T-helper 22 cell (primary cell): ENCODE measurements at places on chromosomes 7 and 10.

DNA sequence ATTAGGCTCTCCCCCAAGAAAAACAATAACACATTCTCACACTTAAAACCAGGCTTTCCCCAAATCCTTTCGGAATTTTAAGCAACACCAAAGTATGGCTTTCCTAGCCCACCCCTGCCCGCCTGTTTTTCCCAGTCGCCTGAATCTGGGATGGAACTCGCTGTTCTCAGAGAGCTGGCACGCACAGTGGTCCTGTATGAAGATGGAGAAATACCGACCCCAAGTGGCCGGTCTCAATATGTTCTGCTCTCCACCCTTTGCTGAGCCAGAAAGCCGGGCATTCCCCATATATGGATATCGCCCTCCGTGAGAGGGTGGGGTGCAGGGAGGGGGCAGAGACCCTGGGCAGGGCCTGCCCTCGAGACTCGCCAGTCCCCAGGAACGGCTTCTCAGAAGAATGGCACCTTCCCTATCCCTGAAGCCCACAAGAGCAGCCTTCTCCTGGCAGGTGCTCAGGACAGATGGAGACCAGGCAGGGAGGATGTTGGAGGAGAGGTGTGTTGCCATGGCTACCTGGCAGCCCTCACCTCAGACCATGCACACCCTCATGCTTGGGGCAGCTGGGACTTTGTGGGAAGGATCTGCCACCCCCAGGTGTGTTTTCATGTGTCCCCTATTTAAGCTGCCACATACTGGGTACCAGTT, 3.4 kb downstream of the TACR2 start:
- no peak for DNase-seq

- DNase-seq, result no peak
Measured at GRCh38 chr7:3399858-3400257, 98.8 kb downstream of the SDK1 start.

GRCh38 chr7:23373151-23374004, 74.2 kb downstream of the MALSU1 start:
- DNase-seq, result peak; percentile 9

GRCh38 chr10:110947061-110947595, 27.7 kb downstream of the SHOC2 start:
- DNase-seq, result no peak

DNA sequence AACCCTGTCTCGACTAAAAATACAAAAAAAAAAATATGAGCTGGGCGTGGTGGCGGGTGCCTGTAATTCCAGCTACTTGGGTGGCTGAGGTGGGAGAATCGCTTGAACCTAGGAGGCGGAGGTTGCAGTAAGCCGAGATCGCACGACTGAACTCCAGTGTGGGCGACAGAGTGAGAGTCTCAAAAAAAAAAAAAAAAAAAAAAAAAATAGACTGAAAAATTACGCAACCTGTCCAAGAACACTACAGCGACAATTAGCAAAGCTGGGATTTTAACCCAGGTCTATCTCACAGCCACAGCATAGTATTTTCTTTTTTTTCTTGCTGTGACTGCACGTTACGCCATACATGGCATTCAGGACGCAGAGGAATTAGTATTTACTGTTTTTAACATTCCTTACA, 1.1 kb upstream of the RABGEF1 start:
- DNase-seq, result no peak

DNA sequence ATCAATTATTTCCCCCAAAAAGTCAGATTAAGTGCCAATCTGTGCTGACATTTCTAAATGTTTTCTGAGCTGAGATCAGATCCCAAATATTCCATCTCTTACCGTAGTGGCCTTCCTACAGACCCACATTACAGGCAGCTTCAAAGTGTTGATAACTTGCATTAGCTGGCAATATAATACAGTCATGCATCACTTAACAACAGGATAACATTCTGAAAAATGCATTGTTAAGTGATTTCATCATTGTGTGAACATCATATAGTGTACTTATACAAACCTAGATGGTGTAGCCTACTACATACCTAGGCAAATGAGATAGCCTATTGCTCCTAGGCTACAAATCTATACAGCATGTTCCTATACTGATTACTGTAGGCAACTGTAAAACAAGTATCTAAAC, 22.4 kb downstream of the SLC25A13 start:
- DNase-seq, result no peak

DNA sequence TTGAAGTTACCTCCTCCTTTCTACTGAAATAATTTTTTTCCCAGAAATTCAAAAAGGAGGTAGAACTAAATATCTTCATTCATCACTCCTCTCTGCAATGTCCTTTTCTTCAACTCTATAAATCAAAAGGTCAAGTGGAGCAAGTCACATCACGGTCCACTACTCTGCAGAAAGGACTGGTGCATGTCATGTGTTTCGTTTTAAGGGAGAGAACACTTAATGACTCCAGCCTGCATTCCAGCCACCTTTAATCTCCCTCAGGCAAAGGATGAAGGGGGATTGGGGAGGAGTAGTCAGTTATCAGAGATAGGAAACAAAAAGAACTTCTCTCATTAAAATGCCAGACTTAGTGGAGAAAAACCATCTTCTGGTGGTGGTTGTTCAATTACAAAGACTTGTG, 78.9 kb downstream of the ANK3 start:
- DNase-seq, result no peak

DNA sequence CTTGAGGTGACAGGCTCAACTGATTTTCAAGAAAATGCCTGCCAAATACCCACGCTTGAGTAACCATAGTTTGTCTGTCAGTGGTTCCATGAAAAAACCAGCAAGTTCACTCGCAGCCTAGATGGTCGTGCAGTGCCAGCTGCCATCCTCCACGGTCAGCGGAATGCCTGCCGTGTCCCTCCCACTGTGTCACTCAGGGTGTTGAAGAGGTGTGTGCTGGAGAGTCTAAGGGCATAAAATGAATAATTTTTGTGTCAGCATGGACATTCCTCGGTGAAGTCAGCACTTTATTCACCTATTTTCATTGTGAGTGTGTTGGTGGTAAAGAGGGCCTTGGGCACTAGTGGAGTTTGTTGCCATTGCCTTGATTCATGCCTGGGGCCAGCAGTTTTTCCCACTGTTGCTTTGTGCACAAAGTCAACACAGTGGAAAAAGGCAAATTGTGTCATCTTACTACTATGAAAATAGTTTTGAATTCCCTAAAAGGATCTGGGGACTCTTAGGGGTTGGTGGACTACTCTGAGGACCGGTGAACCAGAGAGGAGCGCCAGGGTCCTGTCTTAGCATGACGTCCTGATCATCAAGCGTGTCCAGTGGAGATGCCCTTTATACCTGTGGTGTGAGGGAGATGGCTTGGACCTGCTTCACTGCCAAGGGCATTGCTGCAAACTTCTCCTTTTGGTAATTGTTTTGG, 17.6 kb downstream of the MINDY4 start:
- DNase-seq, result no peak

GRCh38 chr7:24283554-24283896, 465 bp upstream of the NPY start:
- DNase-seq, result no peak

GRCh38 chr7:72805526-72806494, 22.2 kb downstream of the TYW1B start:
- DNase-seq, result no peak

GRCh38 chr7:37690206-37690605, 6.6 kb downstream of the GPR141 start:
- DNase-seq, result no peak

- DNase-seq, result no peak
Measured at GRCh38 chr10:14949291-14949690, 4.6 kb downstream of the DCLRE1C start.

DNA sequence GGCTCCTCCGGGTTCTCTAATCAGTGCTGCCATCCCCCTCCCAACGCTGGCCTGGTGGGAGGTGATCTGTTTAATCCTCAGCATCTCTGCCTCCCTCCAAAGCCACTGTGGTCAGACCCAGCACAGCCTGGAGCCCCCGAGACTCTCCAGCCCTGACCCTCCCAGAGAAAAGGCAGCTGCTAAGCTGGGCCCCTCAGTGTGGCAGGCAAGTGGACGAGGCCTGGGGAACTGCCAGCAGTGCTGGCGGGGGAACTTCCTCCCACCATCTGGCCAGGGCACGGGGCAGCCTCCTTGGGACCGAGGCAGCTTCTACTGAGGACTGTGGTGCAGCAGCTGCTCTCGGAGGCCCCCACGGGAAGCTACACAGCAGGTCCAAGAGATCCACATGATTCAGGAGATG, 51.1 kb downstream of the DPYSL4 start:
- no peak for DNase-seq

DNA sequence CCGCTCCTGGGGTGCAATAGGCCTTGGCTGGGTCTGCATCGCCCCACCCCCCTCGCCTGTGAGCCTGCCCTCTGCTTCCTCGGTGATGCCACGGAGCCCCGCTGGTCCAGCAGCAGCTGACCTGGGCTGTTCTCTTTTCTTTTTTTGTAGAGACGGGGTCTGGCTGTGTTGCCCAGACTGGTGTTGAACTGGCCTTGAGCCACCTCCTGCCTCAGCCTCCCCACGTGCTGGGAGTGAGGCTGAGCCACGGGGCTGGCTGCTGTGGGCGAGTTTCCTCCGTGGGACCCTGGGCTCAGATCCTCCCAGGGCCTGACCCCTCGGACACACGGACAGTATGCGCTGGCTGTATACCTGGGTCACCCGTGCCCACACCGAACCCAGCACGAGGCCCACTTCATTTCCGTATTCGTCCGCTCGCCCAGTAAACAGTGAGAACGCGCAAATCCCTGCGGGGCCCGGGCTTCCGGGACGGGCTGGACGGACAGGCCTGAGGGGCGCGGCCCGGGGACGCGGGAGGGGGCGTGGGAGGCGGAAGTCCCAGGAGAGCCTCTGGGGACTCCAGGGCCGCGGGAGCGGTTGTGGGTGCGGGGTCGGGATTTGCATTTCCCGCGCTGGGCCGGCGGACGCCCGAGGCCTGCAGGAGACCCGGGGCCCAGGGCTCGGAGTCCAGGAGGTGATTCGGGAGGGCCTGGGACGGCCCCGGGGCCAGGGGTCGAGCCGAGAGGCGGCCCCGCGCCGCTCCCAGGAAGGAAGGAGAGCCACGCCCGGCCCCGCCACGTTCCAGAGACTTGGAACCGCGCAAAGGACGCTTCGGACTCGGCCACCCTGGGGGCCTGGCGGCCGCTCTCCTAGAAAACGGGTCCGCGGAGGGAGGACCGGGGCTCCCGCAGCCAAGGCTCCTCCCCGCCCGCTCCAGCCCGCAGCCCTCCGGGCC, 57.7 kb upstream of the DNAJB6 start:
- DNase-seq, result no peak

- DNase-seq, result no peak
Measured at GRCh38 chr7:14924398-14924797, 21.8 kb upstream of the DGKB start.

DNA sequence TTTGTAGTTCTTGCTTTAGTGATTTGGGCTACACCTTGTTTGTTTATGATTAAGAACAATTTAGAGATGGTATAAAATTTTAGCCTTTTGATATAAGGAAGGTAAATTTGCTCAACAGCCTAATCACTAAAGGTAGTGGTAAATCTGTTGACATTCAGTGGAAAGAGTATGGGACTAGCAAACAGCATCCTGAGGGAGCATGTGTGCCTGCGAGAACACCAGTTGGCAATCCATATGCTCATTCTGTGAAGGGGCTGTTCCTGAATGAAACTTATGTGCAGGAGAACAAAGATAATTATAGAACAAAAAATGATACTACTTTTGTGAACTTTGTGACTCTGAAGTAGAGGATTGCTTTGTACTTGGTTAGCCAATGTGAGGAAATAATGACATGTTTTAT, 44.0 kb downstream of the CAPZA2 start:
- no peak for DNase-seq

DNA sequence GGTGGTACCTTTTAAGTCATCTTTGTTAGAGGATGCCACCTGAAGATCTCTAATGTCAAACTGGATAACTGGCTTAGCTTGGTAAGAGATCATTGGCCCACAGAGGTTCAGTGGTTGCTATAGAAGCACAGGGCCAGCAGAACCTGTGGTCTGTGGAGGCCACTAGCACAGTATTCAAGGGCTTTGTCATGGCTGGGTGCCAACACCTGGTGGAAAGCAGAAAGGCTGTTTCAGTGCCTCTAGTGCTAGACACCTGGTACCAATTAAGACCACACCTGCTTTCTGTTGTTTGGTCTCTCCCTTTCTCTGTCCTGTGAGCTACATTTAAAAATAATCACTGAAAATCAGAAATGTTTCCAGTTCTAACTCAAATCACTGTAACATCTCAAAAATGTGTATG, 10.0 kb upstream of the PCGF5 start:
- no peak for DNase-seq

DNA sequence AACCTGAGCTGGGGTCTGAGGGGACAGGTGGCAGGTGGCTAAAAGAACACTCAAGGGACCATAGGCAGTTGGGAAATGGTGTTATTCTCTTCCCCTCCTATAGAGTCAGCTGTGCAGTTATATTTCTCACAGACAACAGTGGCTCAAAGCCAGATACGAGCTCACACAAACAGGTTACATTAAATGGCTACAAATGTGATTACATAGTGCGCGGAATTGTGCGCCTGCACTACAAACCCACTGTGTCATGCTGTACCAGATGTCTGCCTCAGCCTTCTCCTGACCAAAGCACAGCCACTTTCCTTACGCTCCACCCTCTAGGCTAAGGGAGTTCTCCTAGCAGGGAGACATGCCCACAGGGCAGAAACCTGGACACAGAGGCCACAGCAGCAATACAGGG, 387.2 kb downstream of the CNTNAP2 start:
- DNase-seq, result no peak

DNA sequence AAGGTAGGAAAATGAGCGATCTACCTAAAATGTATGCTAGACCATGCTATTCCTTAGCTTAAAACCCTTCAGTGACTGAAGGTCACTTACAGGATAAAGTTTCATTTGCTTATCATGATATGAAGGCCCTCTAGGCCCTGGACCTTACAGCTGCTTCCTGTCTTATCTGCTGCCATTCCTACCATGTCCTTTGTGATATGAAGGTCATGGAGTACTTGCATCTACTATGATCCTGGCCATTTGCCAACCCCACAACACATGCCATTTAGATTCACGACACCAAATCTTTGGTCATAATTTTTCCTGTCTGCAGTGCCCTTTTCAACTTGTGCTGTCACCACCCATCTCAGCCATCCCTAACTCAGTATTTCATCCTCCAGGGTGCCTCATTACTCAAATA, 181.8 kb upstream of the MDFIC start:
- DNase-seq, result no peak

GRCh38 chr10:13527864-13528122, 1.0 kb downstream of the BEND7 start:
- no peak for DNase-seq

GRCh38 chr10:124592101-124592500, 130.5 kb downstream of the LHPP start:
- DNase-seq, result no peak

DNA sequence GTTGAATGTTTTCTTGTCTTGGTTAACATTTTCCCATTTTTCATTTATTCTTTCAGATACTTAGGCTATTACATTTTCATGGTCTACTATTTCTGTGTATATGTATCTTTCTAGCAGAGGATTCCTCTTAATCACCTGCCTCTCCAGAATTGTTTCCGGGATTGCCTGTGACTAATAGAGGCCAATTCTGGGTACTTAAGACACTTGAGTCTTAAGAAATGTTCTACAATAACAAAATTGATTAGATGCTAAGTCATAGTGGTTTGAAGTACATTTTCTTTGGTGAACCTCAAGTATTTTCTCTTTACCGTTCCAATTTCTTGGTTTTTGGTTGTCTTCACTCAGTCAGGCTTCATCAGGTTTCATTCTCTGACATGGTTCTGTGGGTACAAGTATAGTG, 26.4 kb downstream of the BBS9 start:
- DNase-seq, result no peak
